Upper lobe of left lung (tissue), 6 donors: ENCODE measurements at places on chromosomes 13 and 19.

- DNase-seq: no peak
These were observed 61.7 kb downstream of the RAP2A start for GRCh38 chr13:97495678-97496077.

DNA sequence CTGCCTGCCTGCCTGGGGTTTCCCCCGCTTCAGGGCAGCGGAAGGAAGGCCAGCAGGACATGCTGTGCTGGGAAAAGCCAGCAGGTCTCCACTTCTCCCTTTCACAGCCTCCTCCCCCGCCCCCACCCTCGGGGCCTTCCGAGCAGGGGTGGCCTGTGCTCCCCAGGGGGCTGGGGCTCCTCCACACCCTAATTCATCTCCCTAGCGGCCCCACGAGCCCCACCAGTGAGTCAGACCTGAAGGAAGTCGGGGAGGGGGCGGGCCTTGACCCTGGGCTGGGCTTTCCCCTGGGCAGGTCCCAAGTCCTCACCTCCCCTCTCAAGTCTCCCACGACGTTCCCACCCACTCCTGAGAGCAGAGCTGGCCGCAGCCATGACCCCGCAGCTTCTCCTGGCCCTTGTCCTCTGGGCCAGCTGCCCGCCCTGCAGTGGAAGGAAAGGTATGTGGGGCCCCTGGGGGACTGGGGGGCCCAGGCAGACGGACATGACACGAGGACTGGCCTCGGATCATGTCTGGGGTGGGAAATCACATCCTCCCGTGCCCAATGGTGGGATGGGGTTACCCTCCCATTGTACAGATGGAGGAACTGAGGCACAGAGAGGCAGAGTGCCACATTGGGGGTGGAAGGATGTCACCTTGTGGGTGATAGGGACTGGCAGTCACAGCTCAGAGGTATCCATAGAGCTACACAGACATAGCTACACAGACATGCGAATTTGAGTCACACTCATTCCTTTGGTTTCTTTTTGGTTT is at the start of gene EBI3:
TSS of gene EBI3 (plus strand) at position 345 of the 753 bp plus-strand sequence. CDS start at position 373, 28 bp downstream.
- DNase-seq: peak; percentile 72

GRCh38 chr13:66899955-66900354 is 330.2 kb downstream of the PCDH9 start:
- no peak for DNase-seq

DNA sequence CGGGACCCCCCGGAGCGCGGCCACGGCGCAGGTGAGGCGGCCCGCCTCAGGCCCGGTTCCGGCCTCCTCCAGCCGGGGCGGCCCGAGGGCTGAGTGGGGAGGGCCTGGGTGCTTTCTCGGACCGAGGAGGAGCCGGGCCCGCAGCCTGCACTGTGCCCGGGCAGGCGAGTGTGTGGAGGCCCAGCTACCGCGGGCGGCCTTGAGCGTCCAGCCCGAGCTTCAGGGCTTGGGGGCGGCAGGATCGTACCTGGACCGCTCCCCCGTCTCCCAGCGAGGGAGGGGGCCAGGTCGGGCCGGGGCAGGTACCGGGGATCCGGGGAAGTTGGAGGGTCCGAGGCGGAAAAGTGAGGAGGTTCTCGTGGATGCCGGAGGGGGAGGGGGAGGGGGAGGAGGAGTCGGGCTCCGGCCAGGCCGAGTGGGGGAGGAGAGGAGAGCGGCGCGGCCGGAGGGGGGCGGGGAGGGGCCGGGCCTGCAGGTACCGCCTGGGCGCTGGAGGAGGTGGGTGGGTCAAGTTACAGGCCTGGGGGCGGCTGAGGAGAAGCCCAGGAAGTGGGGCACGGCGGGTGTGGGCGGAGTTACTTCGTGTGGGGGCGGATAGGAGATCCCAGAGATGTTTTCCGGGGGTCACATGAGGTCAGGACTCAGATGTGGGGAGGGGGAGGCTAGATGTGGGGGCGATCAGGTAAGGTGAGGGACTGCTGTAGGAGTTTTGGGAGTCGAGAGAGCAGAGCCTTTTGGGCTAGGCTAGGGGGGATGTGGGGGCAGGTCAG is 545 bp downstream of the NACC1 start:
- peak; percentile 87 for DNase-seq

DNA sequence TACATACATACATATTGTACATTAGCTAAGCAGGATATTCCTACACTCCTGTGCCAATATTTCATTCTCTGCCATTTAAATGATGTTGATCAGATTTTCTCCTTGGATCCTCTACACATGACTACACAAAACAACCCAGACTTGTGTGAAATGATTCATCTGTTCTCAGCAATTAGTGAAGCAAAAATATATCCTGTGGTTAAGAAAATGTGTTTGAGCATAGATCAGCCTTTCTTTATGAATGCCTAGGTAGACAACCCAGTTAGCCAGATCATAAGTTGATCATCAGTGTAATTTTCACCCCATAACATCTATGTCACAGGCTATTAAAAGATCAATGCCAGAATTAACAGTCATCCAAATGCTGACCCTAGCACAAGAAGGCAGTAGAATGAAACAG is 275.2 kb upstream of the EDNRB start:
- DNase-seq: no peak

GRCh38 chr13:110925023-110925612 is 10.2 kb upstream of the ANKRD10 start:
- DNase-seq: no peak

DNA sequence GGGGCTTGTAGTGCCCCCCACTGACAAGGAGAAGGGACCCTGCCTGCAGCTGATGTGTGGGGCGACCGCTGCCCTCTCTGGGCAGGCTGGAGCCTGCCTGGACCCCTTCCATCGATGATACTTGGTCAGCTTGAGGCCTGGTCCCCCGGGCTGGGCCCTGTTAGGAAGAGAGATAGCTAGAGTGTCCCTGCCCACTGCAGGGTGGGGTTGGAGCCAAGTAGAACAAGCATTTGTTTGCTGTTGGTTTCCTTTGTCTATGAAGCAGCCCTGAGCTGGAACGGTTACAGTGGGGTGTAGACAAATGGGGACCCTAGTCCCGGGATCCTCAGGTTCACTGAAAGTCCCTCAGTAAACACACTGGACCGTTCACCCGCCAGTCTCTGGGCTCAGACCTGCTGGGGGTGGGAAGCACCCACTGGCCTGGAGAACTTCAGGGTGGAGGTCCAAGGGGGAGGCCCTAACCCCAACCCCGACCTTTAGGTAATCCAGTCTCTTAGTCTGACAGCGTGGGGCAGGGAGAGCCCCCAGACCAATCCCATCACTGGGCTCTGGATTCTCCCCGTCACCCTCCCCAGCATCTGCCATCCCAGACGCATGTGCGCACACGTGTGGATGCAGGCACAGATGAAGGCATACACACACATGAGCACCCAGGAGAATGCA is 204.8 kb upstream of the ZNF536 start:
- DNase-seq: no peak
